ENCODE measurements at places on chromosomes 13 and 19. TPM values are rescaled to one million over a fixed set of nuclear protein-coding genes. Genes with fewer than 3 reads are reported as not detected.

SIGLEC8 gene
- 0.17 TPM for total RNA-seq

KLK12 gene
- not detected for total RNA-seq

ATP4B gene
- not detected for total RNA-seq

ONECUT3 gene
- not detected for total RNA-seq

PLPP2 gene
- not detected for total RNA-seq

ZNF285 gene
- total RNA-seq, result 0.85 TPM

C19orf67 gene
- total RNA-seq, result not detected

KLK2 gene
- total RNA-seq, result not detected
